Activated CD8-positive, alpha-beta T cell treated with anti-CD3 and anti-CD28 coated beads, Interleukin-2, amount 10 ng/mL, durations not matched to agents 7 days and 5 days (primary cell): ENCODE measurements at places on chromosomes 6 and 20. TPM values are rescaled to one million over a fixed set of nuclear protein-coding genes. Genes with fewer than 3 reads are reported as not detected.

Gene SLC17A3
- total RNA-seq = 0.55 TPM

Gene ADGRF5
- total RNA-seq = not detected

DNA sequence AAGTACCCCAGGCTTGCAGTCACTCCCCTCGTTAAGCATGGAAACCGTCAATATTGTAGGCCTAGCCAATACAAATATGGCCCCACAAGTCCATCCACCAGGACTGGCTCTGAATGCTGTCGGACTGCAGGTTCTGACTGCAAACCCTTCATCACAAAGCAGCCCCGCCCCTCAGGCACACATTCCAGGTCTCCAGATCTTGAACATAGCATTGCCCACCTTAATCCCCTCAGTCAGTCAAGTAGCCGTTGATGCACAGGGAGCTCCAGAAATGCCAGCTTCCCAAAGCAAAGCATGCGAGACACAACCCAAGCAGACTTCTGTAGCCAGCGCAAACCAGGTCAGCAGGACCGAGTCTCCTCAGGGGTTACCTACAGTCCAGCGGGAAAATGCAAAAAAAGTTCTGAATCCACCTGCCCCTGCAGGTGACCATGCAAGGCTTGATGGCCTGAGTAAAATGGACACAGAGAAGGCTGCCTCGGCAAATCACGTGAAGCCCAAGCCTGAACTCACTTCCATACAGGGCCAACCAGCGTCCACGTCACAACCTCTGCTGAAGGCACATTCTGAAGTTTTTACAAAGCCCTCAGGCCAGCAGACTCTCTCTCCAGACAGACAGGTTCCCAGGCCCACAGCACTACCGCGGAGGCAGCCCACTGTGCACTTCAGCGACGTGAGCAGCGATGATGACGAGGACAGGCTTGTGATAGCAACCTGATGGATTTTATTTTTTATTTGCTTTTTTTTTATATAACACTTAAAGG lies 126.2 kb upstream of the EDN1 start:
- H3K4me3 ChIP-seq = peak overlapping the region; percentile 43
- H3K27me3 ChIP-seq = no peaks in the 10 kb centered on the region
- peak overlapping the region; percentile 80 for H3K27ac ChIP-seq
- peaks cover 40% of the 10 kb centered on the region for H3K4me1 ChIP-seq
- peaks cover 32% of the 10 kb centered on the region for H3K36me3 ChIP-seq

DNA sequence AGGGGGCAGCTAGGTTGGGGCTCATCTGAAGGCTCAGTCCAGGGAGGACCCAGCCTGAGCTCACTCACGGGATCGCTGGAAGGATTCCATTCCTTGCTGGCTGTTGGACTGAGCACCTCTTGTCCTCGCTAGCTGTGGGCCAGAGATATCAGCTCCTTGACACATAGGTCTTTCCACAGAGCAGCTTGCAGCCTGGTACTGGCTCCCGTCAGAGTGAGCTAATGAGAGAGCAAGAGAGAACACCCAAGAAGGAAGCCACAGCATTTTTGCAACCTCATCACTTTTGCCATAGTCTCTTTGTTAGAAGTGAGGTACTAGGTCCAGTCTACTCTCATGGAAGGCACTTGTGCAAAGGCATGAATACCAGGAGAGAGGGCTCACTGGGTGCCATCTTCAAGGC lies 179.9 kb downstream of the CDC5L start:
- H3K36me3 ChIP-seq = no peaks in the 10 kb centered on the region
- H3K27ac ChIP-seq = no peak overlapping the region
- H3K4me3 ChIP-seq = no peak overlapping the region
- no peak for DNase-seq

DNA sequence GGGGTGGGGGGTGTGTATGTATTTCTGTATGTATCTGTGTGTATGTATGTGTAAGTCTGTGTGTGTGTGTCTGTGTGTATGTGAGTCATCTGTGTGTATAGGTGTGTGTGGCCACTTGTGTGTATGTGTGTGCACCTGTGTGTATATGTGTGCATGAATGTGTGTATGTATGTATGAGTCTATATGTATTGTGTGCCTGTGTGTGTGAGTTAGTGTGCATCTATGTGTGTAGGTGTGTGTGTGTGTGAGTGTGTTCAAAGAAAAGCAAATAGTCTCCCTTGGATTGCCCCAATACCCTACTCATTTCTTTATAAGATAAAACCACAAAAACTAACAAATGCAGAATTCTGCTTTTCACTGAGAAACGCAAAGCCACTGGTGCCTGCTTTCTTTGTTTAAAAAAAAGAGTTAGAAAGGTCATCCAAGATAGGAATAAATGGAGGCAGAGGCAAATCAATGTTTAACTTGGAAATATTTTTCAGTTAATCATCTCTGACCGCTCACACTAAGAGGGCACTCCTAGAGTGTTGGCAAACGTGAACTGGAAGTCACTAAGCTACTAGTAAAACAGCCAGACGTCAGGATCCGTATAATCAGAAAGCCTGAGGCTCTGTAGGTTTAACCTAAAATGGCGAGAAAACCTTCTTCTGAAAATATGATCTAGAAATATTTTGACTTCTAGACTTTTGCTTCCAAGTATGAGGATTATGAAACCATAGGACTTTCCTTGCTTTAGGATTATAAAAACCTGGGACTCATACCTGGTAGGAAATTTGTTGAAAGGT lies 37.4 kb upstream of the JAG1 start:
- no peak overlapping the region for H3K27ac ChIP-seq
- H3K4me3 ChIP-seq = no peak overlapping the region
- no peaks in the 10 kb centered on the region for H3K4me1 ChIP-seq
- peaks cover 2% of the 10 kb centered on the region for H3K27me3 ChIP-seq
- no peaks in the 10 kb centered on the region for H3K36me3 ChIP-seq

DNA sequence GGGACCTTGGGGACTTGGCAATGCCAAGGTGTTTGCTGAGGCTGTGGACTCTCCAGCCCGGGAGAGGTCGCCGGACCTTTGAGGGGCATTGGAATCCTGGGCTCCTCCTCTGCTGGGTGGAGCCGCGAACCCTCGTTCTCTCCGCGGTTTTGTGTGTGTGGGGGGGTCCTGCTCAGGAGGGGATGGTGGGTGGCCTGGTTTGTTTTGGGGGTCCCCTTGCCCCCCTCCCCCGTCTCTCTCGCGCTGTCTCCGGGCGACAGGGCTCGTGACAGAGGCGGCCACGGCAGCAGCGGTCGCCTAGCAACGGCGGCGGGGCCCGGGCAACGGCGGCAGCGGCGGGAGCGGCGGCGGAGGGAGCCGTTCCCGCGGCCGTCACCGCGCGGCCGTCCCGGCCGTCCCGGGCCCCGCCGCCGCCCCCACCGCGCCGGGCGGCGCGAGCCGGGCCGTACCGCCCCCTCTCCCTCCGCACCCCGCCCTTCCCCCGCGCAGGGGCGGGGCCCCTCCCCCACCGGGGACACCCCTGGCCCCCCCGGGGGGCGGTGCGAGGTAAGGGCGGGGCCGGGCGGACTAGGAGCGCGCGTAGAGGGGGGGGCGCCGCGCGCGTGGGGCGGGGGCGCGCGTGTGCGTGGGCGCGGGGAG lies 7.8 kb downstream of the SYNGAP1 start:
- peak overlapping the region; percentile 88 for H3K4me3 ChIP-seq
- peak; percentile 65 for DNase-seq
- peak overlapping the region; percentile 89 for H3K27ac ChIP-seq
- H3K4me1 ChIP-seq = peaks cover 74% of the 10 kb centered on the region
- H3K36me3 ChIP-seq = peaks cover 8% of the 10 kb centered on the region

GRCh38 chr20:44720997-44721784 lies 6.0 kb downstream of the CCN5 start:
- no peak overlapping the region for H3K4me3 ChIP-seq
- H3K27me3 ChIP-seq = no peaks in the 10 kb centered on the region
- peaks cover 4% of the 10 kb centered on the region for H3K4me1 ChIP-seq
- H3K27ac ChIP-seq = no peak overlapping the region

GRCh38 chr6:32213649-32214048 lies 10.2 kb downstream of the NOTCH4 start:
- H3K4me3 ChIP-seq = no peak overlapping the region
- no peaks in the 10 kb centered on the region for H3K36me3 ChIP-seq
- DNase-seq = no peak
- H3K4me1 ChIP-seq = peaks cover 8% of the 10 kb centered on the region
- H3K27ac ChIP-seq = no peak overlapping the region

DNA sequence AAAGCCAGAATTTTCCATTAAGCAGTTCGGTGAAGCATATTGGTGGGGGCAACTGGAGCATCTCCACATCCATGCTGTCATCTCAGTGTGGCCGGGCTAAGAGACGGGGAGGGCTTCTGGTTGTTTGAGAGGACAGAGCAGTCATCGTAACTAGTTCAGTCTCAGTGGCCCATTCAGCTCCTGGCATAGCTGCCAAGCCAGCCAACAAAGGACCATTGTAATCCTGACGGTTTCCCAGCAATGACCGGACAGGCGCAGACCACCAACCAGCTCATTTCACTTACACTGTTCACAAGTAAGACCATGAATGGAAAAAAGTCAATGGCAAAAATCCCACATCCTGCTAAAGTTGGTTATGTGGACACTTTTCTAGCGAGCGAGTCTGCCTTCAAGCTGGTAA lies 14.9 kb upstream of the HDDC2 start:
- no peak overlapping the region for H3K4me3 ChIP-seq
- no peaks in the 10 kb centered on the region for H3K4me1 ChIP-seq
- H3K27ac ChIP-seq = no peak overlapping the region
- H3K36me3 ChIP-seq = no peaks in the 10 kb centered on the region
